NCI-H2081 treated with DMSO at 0.1 percent for 48 hours (cell line): ENCODE measurements at places on chromosomes 13 and 19.

DNA sequence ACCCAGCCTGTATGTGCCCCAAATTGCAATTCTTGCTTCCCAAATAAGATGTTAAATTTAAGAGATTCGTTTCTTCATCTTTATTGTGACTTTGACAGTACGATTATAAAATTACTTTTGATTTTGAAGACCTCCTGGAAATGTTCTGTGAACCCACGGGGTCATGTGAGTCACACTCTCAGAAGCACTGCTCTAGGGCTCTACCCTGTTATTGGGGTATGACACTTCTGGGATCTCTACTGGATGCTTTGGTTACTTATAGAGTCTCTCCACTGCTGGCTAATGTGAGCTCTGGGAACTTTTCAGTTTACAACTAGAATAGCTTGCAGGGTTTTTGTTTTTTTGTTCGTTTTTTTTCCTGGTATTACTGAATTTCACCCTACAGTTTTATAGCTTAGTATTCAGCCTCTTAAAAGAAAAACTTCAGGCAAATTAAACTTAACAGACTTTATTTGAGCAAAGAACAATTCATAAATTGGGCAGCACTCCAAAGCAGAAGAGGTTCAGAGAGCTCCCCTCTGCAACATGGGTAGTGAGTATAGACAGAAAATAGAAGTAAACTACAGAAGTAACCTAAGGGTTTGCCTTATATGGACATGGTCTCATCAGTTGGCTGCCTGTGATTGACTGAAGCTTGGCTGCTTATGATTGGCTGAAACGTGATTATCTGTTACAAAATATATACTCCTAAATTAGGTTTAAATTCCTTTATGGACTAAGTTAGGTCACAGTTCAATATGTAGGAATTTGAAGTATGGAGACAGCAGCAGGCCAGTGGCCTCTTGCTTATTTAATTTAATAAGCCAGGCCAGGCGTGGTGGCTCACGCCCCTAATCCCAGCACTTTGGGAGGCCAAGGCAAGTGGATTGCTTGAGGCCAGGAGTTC is 28.5 kb upstream of the PSPC1 start:
- DNase-seq, result no peak

GRCh38 chr19:18790566-18791314 is at the start of gene COMP:
TSS of gene COMP (minus strand) at chr19:18791305. CDS start at chr19:18791269, 36 bp downstream.
- no peak for DNase-seq

DNA sequence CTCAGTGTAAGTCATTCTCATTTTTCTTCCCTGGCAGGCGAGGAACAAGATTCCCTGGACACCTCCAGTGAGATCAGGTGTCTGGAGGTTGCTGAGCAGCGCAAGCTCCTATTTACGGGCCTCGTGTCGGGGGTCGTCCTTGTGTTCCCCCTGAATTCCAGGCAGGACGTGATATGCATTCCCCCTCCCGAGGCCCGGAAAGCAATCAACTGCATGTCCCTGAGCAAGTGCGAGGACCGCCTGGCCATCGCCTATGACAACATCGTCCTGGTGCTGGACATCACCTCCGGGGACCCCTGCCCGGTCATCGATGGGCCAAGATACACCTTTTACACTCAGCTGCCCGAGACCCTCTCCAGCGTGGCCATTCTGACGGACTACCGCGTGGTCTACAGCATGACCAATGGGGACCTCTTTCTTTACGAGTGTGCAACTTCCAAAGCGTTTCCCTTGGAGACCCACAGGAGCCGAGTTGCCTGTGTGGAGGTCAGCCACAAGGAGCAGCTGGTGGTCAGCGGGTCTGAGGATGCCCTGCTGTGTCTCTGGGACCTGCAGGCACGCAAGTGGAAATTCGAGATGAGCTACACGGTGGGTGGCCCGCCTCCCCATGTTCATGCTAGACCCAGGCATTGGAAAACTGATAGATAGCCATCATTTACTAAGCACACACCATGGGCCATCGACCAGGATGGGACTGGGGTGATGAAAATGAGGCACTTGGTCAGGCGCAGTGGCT is 21.5 kb upstream of the SIN3B start:
- DNase-seq, result no peak

DNA sequence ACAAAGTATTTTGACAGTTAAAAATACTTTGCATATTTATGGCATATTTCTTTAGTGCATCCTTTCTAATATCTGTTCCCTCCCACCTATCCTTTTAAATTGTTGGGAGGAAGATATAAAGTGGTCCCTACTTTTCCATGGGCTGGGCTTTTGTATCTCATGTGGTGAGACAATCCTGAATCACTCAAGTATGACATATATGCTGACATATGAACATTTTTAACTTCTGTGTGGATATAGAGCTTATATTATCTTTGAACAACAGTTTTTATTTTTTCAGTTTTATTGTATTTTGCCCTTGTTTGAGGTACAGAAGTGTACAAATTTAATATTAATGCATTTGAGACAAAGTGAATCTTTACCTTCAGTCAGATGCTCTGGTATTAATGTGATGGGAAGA is 3.4 kb downstream of the ZMYM2 start:
- no peak for DNase-seq

GRCh38 chr13:27926644-27927434 is 7.0 kb downstream of the PDX1 start:
- DNase-seq, result no peak

DNA sequence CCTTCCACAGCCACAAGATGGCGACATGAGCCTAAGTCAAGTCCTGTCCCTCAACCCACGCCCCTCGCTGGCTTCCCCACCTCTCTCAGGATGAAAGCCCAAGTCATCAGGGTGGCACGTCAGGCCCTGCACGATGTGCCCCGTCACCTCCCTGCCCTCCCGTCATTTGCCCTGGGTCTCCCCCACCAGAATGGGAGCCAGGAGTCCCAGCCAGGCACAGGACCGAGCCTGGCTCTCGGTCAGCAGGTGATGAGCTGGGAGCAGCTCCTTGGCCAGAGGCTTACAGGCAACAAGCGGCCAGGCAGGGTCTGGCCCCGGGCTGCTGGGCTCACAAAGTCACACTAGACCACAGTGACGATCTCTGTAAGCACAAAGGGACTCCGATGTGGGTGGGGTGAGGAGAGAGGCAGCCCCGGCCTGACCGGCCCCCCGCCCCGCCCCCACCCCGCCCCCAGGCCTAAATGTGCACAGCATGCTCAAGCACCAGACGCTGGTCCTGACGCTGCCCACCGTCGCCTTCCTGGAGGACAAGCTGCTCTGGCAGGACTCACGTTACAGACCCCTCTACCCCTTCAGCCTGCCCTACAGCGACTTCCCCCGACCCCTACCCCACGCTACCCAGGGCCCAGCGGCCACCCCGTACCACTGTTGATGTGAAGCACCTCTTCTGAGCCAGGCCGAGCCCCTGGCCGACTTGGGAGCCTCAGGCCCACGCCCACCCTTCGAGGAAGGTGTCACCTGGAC is 7.3 kb downstream of the MRPL4 start:
- DNase-seq, result no peak

- DNase-seq, result no peak
Measured at GRCh38 chr13:110699148-110700145, 6.5 kb downstream of the CARS2 start.

- no peak for DNase-seq
Measured at GRCh38 chr19:13987101-13987890, 18.8 kb downstream of the RFX1 start.

DNA sequence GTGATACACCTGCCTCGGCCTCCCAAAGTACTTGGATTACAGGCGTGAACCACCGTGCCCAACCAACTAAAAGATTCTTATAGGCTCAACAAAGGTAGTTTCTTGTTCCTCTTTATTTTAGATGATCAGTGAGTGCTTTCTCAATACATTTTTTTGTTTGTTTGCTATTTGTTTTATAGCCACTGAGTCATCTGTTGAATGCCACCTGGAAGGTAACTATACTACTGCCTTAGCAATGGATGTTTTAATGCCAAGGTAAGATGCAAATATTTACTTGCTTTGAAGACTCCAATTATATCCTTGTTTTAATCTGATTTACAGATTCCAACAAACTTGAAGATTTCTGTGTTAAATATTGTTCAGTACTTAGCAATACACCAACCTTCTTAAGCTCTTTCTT is 2807.4 kb upstream of the PCDH20 start:
- no peak for DNase-seq

GRCh38 chr19:28485292-28485691 is 727.7 kb downstream of the UQCRFS1 start:
- no peak for DNase-seq

- no peak for DNase-seq
Measured at GRCh38 chr19:51311351-51312257, at the start of gene IGLON5. TSS of gene IGLON5 (plus strand) at chr19:51311644. CDS start at chr19:51311848, 204 bp downstream.

- DNase-seq, result no peak
Measured at GRCh38 chr19:50890422-50891252, 17.4 kb downstream of the KLK2 start.

DNA sequence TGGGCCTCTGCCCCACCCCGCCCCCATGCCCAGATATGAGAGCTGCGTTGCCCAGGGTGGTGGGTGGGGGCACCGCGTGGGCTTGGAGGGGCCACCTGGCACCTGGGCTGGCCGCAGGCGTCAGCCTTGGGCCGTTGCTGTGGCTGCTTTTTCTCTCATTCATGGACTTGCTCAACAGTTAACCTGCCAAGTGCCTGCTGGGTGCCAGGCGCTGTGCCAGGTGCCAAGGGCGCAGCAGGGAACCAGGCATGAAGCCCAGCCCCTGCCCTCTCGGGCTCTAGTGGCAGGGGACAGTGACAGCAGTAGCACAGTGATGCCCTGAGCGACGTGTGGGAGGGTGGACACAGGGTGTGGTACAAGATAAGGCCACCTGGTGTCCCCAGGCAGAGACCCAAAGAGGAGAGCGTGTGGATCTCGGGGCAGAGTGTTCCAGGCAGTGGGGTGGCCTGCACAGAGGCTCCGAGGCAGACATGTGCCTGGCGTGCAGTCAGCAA is 28.1 kb downstream of the DHX34 start:
- peak; percentile 40 for DNase-seq

DNA sequence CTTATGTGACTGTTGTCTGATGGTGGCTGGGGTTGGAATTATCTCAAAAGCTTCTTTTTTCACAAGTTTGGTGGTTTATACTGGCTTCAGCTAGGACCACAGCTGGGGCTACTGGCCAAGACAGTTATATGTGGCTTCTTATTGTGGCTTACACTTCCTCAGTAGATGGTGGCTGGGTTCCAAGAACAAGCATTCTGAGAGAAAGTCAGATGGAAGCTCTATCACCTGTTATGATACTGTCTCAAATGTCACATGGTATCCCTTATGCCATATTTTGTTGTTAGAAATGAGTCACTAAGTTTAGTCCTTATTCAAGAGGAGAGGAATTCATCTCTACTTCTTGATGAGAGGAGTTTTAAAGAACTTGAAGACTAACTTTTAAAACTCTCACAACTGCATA is 41.6 kb downstream of the NDFIP2 start:
- DNase-seq, result no peak

DNA sequence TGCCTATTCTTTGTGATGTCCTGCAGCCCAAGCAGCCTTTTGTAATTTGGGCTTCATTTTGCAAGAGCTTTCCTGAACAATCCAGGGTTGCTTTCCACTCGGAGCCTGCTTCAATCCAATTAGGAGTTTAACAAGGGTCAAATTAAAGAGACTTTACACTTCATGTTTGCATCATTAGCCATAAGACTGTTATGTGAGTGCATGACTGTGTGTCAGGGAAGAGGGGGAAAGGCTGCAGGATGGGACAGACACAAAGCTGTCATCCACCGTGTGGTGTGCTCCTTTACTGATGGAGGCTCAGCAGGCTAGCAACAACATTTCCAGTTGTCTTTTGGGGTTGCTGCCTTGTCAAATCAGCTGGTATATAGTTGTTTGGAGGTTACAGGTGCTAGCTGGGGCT is 23.7 kb upstream of the MAB21L1 start:
- no peak for DNase-seq

GRCh38 chr19:17180997-17181702 is 34.0 kb upstream of the USE1 start:
- no peak for DNase-seq

DNA sequence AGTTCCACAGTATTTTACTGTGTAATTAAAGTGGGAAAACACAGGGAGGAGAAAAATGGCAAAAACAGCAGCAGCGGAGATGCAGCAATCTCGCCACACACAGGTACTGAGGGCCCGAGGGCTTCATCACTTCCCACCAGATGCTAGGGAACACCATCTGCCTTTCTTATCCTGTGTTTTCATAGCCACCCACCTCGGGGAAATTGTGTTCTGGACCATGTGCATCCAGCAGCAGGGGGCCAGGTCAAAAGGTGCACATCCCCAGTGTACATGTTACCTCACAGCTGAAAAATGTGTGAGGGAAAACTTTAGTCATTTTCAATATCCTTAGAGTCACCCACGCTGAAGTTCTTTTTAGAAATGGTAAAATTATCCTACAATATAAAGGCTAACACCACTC is 30.2 kb downstream of the PDCD5 start:
- no peak for DNase-seq

DNA sequence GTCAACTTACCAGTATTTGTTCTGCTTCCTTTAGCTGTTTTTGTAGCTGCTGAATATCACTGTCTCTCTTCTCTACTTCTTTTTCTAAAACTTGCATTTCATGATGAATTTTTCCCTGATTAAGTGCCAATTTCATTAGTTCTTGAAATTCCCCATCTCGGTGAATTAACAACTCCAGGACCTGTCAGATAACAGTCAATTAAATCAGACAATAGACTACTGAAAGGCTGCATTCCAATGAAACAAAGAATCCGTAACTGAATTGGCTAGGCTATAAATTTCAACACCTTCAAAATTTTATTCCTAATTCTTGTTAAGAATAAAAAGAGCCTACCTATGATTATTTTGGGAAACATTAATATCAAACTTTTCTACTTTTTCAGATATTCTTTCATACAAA is 8.6 kb downstream of the MED4 start:
- DNase-seq, result no peak

GRCh38 chr19:14138576-14139265 is 2.3 kb upstream of the ASF1B start:
- DNase-seq, result no peak

GRCh38 chr19:50167314-50167721 is 4.2 kb upstream of the IZUMO2 start:
- no peak for DNase-seq

GRCh38 chr13:98022210-98022609 is 68.7 kb downstream of the IPO5 start:
- DNase-seq, result no peak

- no peak for DNase-seq
Measured at GRCh38 chr13:70568571-70568970, 460.3 kb upstream of the KLHL1 start.

DNA sequence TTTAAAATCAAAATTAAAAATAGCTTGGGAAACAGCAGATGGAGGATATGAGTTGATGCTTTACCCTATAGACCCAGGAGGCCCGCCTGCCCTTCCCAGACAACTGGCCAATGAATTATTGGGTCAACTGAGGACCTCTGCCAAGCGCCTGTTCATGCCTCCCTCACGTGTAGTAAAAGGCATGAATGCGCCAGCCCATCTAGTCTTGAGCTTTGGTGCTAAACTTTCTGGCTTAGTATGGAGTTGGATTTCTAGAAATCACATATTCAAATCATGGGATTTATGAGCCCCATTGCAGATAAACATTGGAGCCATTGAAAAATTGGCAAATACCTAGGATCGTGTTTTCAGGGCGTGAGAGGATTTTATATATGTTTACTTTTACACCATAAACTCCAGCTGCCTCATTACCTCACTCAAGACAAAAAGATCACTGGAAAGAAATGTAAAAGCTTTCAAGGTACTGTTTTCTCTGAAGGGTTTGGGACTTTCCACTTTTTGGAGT is 47.1 kb downstream of the COL4A2 start:
- DNase-seq, result no peak
